ENCODE measurements at places on chromosomes 11 and 22. TPM values are rescaled to one million over a fixed set of nuclear protein-coding genes. Genes with fewer than 3 reads are reported as not detected.

GRCh38 chr11:77047007-77047927, 13.1 kb downstream of the B3GNT6 start:
- DNase-seq = peak; percentile 80

DNA sequence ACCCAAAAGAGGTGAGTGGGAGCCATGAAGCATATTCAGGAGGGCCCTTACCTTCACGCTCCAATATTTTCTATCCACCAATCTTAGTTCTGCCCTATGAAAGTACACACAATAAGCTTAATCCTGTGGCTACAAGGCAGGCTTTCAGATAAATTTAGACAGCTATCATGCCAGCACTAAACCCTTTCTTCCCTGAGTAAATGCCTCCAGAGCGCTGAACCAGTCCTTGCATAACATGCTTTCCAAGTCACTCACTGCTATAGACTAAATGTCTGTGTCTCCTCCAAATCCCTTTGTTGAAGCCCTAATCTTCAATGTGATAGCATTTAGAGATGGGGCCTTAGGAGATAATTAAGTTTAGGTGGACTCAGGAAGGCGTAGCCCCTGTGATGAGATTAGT, 50.3 kb upstream of the FIBIN start:
- no peak for DNase-seq

Gene MMP11
- total RNA-seq = 3.9 TPM

Gene DENND6B
- 14.0 TPM for total RNA-seq

GRCh38 chr11:61477126-61477525, 31.4 kb upstream of the LRRC10B start:
- DNase-seq = no peak

- DNase-seq = no peak
Observed at GRCh38 chr11:107218123-107219013, 200.1 kb upstream of the GUCY1A2 start.

DNA sequence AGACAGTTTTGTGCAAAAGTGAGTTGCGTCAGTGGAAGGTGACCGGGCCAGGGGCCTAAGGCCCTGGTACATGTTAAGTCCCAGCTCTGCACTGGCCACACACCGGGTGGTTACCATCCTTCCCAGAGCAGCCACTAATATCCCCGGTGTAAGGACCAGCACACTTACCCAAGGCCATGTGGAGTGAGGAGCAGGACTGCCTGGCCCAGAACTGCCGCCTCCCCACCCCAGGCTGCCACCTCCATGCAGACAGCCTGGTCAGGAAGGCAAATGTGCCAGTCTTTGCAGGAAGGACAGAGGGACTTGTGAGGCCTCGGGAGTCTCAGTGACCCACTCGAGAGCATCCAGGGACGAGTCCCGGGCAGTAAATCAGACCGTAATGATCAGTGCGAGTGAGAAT, 102.9 kb downstream of the MORC2 start:
- peak; percentile 26 for DNase-seq

DNA sequence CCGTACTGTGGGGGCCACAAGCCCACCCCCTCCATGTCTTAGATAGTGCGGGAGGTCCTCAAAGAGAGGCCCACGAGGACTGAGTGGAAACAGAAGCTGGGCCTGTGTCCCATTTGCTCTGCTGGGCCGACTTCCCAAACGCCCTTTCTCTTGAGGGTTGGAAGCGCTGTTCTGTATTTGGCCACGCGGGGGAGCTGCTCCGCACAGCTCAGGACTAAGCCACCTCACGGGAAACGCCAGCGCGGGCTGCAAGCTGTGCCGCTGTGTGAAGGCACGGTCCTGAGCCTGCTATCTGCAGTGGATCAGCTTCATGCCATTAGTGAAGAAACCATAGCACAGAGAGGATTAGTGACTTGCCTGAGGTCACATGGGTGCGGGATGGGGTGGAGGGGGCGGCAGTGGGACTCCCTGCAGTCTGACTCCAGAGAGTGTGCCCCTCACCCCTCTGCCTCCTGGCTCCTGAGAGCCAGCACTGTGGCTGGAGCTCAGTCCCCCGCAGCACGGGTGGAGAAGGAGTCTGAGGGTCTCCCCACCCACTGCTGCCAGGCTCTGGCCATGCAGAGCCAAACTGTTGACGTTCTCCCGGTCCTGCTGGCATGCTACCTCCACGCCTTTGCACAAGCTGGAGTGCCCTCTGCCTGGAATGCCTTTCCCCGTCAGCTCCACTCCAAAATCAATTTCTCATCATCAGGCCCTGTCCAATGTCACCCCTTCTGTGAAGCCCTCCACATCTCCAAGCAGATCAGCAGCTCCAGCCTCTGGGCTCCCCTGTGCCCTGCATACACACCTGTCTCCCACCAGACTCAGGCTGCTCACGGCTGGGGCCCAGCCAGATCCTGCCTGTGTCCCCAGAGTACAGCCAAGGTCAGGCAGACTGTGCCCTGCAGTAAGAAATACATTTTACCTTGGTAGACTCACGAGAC, 51.5 kb upstream of the LRRC32 start:
- DNase-seq = peak; percentile 93

Gene UCP3
- total RNA-seq = 2.6 TPM

DNA sequence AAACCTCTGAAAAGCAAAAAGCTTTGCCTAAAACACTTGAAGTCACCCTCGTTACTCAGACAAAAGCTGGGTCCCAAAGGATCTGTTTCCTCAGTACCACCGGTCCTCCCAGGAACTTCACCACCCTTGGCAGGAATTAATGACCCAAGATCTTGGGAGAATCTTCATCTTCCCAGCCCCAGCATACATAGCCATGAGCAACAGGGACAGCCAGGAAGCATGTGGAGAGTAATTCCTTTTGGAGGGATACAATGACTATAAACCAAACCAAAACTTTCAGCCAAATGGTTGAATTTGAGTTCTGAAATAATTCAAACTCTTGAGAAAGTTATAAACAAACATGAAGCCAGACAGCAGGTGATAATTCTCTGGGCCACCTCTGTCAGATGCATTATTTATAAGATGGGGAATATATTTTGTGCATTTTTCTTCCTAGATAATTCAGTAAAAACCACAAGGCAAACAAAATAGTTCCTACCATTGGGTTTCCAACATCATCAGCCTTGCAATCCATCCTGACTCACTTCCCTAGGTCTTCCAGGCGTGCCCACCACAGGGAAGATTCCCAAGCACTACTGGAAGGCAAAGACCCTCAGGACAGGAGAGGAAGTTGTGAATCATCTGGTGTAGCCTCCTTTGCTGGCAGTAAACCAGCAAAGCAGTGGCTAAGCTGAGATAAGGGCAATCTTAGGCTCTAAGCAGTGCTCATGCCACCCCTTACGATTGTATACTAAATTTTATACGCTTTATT, 71.7 kb upstream of the DRD2 start:
- no peak for DNase-seq

Gene SLC7A4
- total RNA-seq = 0.89 TPM

DNA sequence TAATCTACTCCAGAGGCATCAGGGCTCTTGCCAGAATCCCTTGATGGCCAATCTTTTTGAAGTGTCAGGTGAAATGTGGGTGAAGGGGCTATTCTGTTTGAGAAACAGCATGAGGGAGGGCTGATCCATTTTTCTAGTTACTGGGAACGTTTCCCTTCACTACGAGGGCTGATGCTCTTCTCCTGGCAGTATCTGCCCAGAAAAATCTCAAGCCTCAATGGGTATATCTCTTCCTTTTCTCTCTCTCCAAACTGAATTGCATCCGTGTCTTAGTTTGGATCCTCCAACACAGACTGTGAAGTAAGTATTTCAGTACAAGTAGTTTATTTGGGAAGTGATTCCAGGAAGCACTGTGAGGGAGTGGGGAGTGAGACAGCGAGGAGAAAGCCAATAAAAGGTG, 113.0 kb upstream of the NAV2 start:
- no peak for DNase-seq

- DNase-seq = peak; percentile 35
Observed at GRCh38 chr22:44395118-44396005, 82.6 kb upstream of the SHISAL1 start.

GRCh38 chr22:21612858-21613257, 17.0 kb downstream of the YDJC start:
- no peak for DNase-seq

GRCh38 chr11:102530558-102530957, at the start of gene MMP7:
Gene MMP7, minus strand, starts transcription at chr11:102530747. Its CDS starts 47 bp downstream, at chr11:102530700.
- DNase-seq = no peak

DNA sequence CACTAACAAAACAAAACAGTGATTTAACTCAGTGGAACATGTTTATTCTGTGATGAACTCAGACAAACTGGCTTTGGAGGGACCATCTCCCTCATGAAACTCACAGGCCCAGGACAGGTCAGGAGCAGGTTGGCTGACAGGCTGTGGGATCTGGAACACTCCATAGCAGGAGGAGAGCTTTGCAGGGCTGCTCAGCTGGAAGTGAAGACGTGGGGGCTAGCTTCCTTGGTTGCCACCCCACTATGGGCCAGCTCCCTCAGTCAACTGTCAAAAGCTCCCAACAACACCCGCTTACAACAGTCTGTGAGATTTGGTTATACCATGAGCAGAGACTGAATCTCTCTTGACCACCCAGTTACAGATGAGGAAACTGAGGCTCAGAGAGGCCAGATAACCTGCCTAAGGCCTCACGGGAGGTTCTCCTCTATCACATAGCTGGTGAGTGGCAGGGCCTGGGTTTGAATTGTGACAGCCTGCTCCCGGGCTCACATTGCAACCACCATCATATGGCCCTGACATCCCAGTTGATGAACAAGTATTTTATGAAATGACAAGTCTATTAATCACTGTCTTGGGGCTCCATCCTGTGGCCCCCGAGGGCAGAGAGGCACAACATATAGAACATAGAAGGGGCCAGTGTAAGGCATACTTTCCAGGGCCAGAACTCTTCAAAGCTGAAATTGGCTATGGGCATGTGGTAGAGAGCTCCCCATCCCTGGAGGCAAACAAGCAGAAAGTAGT, 473.4 kb downstream of the MN1 start:
- no peak for DNase-seq

DNA sequence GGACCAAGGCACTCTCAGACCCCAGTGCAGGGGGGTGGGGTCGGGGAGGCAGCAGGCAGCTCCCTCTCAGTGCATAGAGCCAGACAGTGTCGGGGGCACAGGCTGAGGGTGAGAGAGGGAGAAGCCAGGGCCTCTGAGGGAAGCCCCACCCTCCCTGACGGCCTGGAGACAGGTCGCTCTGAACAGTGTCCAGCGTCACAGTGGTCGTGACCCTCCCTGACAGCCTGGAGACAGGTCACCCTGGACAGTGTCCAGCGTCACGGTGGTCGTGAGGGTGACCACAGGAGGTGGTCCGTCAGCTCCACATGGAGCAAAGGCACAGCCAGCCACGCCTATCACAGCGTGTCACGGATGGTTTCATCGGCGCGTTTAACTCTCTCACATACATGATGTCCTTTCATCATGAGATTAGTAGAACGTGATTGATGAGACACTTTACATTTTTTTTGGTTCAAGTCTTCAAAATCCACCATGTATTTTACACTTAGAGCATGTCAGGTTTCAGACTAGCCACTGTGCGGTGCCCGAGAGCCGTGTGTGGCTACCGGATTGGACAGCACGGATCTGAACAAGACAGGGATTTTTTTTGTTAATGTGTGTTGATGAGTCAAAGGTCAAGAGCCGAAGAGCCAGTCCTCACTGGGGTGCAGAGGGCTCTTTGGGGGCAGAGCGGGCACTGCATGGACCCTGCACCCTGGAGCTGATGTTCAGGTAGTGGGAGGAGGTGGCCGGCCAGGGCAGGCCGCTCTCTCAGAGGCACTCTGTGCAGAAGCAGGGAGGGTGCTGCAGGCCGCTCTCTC, 23.9 kb upstream of the PANX2 start:
- DNase-seq = peak; percentile 80

DNA sequence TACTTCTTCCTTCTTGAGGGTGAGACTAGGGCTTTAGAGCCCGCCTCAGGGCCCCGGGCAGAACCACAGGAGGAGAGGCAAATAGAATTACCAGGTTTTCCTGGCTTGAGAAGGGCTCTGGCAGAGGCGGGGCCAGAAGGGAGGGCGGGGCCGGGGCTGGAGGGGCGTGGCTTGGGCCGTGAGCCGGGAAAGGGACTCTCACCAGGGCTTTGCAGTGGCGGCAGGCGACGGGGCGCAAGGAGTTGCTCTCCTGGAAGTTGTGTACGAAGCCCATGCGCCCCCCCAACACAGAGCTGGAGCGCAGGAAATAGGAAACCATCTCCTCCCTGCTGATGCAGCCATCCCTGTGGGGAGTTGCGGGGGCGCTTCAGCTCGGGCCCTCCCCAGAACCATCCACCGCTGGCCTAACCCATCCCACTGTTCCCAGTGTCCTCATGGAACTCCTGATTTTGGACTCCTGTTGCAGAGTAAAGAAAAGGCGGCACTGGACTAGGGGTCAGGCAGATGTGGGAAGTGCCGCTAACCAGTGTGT, 6.9 kb upstream of the NRXN2 start:
- no peak for DNase-seq

DNA sequence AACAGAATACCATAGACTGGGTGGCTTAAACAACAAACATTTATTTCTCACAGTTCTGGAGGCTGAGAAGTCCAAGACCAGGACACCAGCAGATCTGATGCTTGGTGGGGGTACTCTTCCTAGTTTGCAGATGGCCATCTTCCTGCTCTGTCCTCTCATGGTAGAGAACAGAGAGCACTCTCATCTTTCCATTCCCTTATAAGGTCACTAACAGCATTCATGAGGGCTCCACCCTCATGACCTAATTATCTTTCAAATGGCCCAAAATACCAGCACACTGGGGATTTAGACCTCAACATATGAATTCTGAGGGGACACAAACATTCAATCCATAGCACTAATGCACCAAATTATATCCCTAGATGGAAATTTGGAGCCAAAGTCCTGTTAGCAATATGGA, 6.1 kb downstream of the STK33 start:
- no peak for DNase-seq

Gene VPREB3
- not detected for total RNA-seq

DNA sequence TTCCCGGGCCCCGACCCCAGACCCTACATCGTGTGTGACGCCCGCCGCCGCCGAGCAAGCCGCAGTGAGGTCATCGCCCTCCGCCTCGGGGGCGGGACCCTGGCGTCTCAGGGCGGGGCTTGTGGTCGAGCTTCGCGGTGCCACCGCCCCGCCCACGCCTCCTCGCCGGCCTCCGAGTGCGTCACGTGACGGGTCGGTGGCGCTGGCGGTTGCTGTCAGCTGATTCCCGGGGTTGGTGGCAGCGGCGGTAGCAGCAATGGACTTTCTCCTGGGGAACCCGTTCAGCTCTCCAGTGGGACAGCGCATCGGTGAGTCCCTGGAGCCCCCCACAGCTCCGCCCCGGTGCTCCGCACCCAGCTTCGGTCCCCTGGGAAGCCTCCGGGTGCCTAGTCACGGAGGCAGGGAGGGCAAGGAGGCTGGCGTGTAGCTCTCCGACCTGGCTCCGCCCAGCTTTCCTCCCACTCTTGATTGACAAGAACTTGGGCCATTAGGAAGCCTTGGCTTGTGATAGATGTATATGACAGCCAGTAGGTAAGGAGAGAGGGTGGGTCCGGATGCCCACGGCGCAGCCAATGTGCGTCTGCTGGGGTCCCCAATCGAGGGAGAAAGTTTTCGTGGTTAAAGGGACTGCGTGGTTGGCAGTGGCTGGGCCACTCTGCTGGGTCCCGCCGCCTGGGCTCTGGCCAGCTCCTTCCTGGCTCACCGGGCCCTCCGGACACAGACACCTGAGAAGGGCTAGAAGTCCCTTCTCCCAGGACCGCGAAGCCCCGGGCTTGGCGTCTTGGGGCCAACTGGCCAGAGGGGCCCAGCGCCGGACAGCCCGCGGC, at the start of gene TOM1:
TSS of gene TOM1 (plus strand) at position 222 of the 827 bp plus-strand sequence. CDS start at position 257, 35 bp downstream.
- peak; percentile 98 for DNase-seq
